ENCODE measurements at places on chromosomes 7 and 10.

GRCh38 chr10:33134011-33134751 is 176.2 kb upstream of the ITGB1 start:
- H3K27ac ChIP-seq = no peak overlapping the region
- peaks cover 7% of the 10 kb centered on the region for H3K4me1 ChIP-seq
- no peak overlapping the region for H3K4me3 ChIP-seq
- DNase-seq = no peak
- no peaks in the 10 kb centered on the region for H3K36me3 ChIP-seq

- no peak overlapping the region for H3K27ac ChIP-seq
- no peak for DNase-seq
Measured at GRCh38 chr10:118523775-118524174, 71.7 kb downstream of the PRLHR start.

DNA sequence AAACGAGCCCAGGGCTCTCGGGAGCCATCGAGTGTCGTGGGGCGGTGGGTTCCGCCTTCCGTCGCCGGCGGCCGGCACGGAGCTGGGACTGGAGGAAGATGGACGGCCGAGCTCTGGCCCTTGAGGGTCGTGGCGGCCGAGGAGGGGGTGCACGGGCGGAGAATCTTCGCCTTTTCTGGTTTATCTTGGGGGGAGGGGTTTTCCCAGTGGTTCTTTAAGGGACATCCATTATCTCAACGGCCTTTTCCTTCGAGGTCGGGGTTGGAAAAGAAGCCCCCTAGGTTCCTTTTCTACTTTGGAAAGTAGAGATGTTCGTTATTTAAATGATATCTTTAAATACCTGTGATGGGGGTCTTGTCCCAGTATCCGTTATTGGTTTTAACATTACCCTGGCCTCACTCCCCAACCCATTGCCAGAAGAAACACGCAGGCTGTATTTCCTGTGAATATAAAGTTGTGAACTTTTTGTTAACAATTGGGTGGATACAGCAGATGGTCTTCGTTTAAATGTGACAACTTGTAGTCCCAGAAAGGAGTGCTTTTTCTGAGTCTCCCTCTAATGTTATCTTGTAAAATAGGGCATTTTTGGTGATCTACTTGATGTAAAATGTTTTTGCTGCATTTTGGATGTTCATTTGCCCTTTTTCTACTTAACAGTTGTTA is 765 bp downstream of the CCAR1 start:
- H3K27me3 ChIP-seq = no peaks in the 10 kb centered on the region
- peaks cover 30% of the 10 kb centered on the region for H3K36me3 ChIP-seq
- peak overlapping the region; percentile 97 for H3K27ac ChIP-seq
- H3K4me3 ChIP-seq = peak overlapping the region; percentile 98
- peak; percentile 24 for DNase-seq

DNA sequence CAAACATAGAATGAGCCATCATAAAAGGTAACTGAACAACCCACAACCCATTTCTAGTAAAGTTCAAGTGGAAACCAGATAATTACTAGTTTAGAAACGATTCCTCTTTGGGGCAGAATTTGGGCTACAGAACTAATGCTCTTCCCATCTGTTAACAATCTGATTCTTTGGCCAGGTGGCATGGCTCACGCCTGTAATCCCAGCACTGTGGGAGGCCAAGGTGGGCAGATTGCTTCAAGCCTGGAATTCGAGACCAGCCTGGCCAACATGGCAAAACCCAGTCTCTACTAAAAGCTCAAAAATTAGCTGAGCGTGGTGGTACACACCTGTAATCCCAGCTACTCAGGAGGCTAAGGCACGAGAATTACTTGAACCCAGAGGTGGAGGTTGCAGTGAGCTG is 18.5 kb downstream of the CYP51A1 start:
- no peak overlapping the region for H3K4me3 ChIP-seq
- no peak overlapping the region for H3K27ac ChIP-seq
- no peaks in the 10 kb centered on the region for H3K4me1 ChIP-seq
- no peak for DNase-seq
- peaks cover 10% of the 10 kb centered on the region for H3K36me3 ChIP-seq

All from thymus (tissue), 14 donors.